ENCODE measurements at places on chromosomes 2 and 18. TPM values are rescaled to one million over a fixed set of nuclear protein-coding genes. Genes with fewer than 3 reads are reported as not detected.

DNA sequence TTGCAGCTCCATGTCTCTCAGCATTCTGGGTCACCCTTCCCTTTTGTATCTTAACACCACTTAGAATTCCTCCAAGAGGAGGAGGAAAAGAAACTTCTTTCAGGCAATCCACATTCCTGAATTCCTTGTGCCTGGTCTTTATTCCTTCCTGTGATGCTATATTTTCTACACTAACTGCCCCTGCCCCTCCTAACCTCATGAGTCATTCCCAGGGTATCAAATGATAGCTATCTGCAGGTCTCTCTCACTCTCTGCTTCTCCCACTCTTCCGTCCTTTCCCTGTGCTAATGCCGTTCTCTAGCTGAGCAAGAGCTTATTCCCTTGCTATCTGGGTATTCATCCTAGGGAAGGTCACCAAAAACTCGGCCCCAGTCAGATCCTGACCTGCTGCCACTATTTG, 395.0 kb upstream of the TCF4 start:
- no peak for DNase-seq

- DNase-seq: no peak
Measured at GRCh38 chr2:37109523-37109922, 25.2 kb downstream of the GPATCH11 start.

DNA sequence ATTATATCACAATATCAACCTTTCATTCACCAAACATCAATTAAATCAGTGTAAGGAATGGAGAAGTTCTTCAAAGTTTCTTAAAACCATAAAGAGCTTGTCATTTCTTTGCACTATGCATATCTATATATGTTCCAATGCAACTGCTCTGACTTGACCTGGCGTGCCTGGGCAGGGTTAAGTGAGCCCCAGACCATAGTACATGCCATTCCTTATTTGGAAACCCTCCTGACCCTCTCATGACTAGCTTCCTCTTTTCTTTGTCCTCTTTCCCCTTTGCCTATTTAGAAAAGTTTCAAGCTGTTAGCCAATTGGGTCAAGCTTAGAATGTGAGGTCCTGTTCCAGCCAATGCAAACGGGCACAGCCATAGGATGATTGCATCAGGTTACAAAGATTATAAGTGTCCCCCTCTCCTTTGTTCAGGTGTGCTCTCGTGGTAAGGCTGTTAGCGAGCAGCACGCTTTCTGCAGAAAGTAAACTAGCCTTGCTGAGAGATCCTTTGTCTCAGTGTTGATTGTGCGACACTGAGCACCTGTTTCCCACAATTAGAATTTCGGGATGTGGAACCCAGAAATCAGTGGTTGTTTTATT, 78.2 kb upstream of the UXS1 start:
- no peak for DNase-seq

DNA sequence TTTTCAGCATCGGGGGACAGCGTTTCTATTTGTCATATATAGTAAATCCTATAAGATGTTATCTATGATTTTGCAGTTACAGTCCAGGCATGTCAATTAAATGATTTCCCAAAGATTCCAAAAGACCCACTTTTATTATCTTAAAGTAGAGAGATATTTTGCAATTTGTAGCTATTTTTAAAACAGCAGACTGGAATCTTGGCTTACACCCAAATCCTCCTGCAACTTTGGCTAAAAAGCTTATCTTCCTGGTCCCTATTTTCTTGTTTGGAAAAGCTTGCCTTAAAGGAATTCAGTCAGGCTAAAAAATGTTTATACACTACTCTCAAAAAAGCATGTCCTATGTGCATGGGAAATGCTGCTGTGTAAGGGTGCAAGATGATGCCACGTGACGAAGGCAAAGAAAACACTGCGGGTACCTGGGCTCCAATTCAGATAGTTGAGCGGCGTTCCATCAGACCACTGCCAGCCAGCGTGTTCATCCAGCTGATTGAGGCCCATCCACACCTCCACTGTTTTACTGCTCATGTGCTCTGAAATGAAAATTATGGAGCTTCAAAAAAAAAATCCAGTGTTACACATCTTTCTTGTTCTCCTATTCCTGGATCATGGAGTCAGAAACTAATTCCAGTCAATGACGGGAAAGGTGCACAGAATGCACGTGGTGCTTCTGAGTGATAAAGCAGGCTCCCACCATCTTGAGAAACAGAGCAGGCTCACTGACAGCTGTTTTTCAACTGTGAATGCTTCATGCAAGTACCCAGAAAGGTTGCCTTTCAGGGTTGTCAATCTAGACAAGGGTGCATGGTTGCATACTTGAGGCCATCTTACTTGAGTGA, 33.8 kb downstream of the PLA2R1 start:
- peak; percentile 69 for DNase-seq

DNA sequence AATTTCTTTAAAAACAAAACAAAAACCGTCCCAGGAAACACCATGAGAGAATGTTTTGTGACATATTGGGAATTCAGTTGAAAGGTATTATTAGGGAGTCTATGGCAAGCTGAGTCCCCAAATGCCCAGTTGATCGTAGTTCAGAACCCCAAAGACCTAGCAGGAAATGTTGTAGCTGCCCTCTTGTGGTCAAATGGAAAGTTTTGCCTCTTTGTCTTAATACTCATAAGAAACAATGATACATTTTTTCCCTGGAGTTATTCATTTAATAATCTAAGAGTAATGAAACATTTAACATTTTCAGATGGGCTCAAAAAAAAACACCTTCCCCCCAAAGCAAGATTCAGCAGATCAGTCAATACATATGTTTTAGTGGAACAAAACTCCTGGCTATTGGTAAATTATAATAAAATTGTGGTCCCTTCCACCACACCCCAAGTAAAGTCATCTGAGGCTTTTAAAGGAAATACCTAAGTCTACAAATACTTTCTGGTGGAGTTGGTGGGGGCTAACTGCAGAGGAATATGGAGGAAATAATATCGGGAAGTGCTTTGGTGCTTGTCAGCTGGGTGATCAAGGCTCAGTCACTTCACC, 37.8 kb upstream of the EFEMP1 start:
- DNase-seq: peak; percentile 76

EVX2 gene
- not detected for total RNA-seq

ZBTB7C gene
- 10.9 TPM for total RNA-seq

DNA sequence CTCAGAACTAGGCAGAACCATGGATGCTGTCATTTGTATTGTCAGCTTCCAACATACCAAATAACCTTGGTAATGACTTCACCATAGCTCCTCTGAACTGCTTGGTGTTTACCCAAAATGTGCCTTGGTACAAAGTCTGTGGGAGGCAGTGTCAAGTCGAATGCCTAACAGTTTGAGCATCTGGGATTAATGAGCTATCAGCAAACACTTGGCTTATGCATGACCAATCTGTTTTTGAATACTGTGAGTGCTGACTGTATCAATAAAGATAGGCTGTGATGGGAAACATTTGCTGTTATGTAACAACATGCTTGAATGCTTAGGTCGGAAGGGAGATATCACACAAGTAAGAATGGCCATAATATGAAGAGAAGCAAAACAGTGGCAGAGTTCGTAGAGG, 455.4 kb downstream of the CMPK2 start:
- DNase-seq: no peak

DNA sequence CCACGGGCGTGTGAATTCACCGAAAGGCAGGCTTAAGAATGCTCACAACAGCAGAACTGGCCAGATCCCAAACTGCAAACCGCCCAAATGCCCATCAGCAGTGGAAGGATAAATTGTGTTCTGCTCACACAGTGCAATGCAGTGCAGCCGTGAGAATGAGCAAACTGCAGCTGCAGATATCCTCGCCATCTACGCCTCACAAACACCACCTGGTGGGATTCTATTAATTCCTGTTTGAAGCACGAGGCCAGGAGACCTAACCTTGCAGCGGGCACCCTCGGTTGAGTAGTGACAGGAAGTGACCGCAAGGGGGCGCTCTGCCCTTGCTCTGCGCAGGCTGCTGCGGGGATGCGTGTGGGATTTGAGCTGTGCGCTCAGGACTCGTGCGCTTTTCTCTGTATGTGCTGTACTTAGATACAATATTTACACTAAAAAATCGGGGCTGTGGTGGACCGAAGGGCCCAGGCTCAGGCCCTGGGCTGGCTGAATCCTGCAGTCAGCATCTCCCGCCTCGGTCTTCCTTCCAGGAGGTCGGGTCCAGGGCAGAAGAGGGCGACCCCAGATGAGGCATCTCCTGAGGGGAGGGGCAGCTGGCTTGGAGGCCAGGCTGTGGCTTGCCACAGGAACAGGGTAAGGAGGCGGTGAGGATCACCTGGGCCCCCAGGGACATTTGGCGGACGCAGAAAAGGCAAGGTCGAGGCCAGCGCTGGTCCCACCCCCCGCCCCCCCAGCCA, 19.8 kb upstream of the PDIA6 start:
- peak; percentile 86 for DNase-seq

DNA sequence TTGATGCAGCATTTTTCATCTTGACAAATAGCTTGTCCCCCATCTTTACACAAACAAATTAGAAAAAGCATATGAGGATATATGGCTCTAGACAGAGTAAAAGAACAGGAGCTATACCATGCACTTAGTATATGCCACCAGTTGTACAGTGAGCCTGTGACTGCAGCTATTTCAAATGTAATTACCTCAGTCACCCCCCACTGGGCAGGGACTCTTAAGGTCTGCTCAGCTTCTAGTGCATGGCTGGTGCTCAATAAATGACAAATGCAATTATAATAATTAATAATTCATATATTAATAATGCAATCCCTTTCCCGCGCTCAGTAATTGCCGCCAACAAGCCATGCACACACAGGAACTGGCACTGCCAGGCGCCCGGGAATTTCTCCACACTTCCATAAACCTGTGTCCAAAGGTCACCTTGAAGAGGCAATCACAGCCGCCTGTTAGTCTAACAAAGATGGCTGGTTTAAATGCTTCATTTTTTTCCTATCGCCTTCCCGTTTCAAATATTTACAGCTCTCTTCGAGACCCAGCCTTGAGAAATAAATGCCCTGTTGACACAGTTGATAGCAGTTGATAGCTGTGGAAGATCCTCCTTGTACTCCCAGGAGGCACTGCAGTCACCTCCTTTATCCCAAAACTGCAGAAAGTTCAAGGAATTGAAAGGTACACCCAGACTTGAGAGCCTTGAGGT, 156.6 kb downstream of the INO80D start:
- DNase-seq: no peak

- DNase-seq: no peak
Measured at GRCh38 chr2:8796878-8797550, 40.4 kb downstream of the KIDINS220 start.

All from lung (tissue), 17 donors.